CD4-positive, alpha-beta T cell treated with Interleukin-10 for 1 hour (primary cell): ENCODE measurements at places on chromosomes 3 and 15.

GRCh38 chr3:182920515-182921084 lies 59.7 kb downstream of the DCUN1D1 start:
- no peak for DNase-seq

DNA sequence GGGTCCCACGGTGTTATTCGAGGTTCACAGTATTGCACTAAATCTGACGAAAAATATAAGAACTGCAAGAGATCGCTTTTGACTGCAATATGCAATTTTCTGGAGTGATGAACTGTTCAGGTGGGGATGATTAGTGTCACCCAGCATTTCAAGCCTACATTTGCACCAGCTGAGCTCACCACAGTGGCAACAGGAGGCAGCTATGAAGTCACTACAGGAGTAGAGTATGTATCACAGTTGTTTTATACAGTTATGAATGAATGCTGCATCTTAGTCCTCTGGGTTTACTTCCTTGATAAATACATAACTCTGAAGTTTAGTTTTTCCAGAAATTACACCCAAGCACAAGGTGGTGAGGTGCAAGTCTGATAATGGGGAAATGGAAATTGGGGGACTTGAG lies 69.6 kb downstream of the CHSY1 start:
- no peak for DNase-seq

GRCh38 chr3:79258479-79258878 lies 509.3 kb downstream of the ROBO1 start:
- DNase-seq: no peak

- DNase-seq: no peak
Observed at GRCh38 chr15:39584662-39585388, 3.9 kb downstream of the THBS1 start.
